GM19239 (cell line): ENCODE measurements at places on chromosomes 6 and 20.
A peak's percentile ranks its signal among the peaks of the same experiment; 100 is the strongest.

DNA sequence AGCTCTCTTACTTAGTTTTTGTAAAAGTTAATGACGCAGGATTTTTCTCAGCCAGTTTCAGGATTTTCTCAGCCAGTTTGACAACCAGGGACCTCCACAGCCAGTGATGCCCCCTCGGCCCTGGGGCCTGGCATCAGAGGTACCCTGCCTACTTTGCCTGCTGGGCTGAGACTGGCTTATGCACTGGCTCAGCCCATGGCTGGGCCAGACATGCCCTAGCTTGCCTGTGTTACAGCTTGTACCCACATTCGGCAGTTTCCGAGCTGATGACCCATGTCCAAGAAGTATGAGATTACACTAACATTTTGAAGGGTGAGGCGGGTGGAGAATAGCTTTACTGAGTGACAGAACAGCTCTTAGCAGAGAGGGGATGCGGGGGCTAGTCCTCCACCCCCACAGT lies 406.1 kb upstream of the HSF2 start:
- DNase-seq: no peak

GRCh38 chr6:142562865-142563264 lies 261.1 kb downstream of the ADGRG6 start:
- no peak for DNase-seq

DNA sequence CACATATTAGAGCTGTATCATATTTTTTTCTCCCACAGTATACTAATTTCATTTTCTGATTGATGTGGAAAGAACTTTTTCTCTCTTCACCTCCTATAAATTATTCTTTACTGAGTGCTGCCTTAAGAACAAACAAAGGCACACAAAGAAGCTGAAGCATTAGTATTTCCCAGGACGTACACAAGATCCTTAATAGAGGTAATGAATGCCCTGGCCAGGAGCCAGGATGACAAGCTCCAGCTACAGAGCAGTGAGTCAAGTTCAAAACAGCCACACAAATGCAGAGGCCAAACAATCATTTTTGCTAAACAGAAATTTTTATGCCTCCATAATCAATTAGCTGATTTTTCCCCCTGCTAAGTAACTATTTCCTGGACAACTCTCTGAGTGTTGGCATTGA lies 639.6 kb downstream of the EPHA7 start:
- DNase-seq: no peak

DNA sequence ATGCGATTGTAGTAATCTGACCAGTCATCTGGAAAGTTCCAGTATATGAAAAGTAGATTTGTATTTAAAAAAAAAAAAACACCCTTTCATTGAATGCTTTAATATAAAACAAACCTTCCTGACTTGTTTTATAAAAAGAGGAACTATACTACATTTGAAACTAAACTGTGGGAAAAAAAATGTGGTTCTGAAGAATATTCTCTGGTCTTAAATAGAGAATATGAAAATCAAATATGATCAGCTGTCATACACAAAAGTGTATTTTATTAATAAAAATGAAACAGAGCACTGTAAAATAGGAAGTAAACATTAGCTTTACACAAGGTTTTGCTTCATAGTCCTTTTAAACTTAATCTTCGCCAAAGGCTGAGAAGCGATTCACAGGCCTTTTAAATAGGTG lies 25.3 kb upstream of the CD83 start:
- no peak for DNase-seq

GRCh38 chr20:62316331-62317166 lies 13.8 kb downstream of the ADRM1 start:
- no peak for DNase-seq

DNA sequence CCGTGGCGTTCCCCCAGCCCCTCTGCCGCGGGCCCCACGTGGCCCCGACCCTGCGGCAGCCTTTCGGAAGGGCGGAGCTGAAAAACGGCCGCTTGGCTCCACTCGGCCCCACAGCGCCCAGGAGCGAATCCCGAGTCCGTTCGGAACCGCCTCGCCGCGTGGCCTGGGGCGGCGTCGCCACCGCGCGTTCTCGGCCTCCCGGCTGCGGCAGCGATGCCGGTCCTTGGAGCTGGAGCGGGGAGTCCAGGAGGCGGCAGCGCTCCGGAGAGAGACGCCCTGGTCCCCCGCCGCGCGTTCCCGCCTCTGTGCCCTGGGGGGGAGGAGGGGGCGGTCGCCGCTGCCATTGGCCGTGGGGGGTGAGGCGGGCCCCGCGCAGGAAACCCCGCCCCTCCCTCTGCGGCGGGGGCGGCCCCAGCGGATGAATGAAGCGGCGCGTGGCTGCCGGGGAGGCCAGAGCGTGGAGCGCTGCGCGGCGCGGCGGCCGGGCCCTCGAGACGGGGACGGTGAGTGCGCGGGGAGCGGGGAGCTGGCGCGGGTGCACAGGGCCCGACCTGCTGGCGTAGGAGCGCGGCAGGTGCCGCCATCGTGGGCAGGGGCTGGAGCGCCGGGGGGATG lies at the start of gene SLCO4A1:
Gene SLCO4A1, plus strand, starts transcription at position 453 of the 615 bp plus-strand sequence. CDS start 13,952 bp downstream, outside the sequence.
- DNase-seq: peak; percentile 93

GRCh38 chr6:56021943-56022342 lies 146.6 kb upstream of the BMP5 start:
- no peak for DNase-seq
